ENCODE measurements at places on chromosomes 13 and 19.

DNA sequence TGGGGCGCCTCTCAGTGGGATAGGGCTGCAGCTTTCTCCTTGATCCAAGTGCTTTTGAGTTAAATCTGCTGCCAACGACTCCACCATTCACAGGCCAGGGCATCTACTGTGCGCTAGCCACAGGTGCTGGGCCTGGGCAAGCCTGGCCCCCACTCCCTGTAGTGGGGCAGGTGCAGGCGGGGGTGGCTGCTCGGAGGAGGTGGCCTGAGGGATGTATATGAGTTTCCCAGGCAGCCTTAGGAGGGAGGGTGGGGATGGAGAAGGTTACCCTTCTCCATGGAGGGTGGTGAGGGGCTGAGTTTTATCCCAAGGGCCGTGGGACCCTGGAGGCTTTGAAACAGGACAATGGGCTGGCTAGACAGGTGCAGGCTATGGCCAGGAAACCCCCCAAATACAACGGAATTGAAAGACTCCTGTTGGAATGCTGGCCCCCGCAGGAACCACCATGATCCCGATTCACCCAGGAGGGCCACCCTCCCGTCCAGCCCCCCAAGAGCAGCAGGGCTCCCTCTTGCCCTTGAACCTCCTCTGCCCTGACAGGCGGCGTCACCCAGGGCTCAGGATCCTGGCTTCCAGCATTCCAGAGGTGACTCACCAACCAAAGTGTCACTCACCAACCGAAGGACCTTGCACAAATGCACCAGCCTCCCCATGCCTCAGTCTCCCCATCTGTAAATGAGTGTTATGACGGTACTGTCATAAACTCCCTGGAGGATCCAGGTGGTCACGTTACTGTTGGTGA, 4.1 kb downstream of the PGLS start:
- DNase-seq = no peak

- DNase-seq = no peak
Measured at GRCh38 chr13:83618966-83619365, 263.3 kb downstream of the SLITRK1 start.

DNA sequence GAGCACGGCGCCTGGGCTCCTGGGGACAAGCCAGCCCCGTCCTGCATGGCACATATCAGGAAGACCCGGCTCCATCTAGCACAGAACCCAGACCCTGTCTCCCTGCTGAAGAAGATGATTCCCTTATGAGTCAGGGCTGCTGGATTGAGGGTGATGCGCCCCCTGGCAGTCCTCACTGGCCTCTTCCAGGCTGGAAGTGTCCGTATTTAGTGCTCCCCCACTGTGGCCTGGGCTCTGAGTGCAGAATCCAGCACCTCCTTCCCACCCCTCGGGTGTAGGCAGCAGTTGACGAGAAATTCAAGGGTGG, 14.9 kb downstream of the COMP start:
- DNase-seq = peak; percentile 84

DNA sequence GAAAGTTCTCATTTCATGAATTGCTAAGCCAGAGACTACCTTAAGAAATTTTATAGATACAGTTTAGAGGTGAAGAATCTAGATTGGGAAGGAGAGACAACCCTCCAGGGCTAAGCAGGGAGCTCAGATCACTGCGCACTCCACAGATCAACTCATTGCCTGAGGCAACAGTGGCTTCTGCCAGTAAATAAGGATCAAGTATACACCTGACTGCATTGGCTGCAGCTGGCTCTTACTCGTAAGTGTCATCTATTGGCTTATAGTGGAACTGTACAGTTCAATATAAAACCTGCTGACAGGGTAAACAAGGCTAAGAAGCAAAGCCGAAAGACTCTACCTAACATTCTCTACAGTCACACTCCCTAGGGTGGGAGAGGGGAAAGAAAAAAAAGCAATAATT, 18.0 kb upstream of the C1QTNF9B start:
- no peak for DNase-seq
